ENCODE measurements at places on chromosomes 6 and 20.

DNA sequence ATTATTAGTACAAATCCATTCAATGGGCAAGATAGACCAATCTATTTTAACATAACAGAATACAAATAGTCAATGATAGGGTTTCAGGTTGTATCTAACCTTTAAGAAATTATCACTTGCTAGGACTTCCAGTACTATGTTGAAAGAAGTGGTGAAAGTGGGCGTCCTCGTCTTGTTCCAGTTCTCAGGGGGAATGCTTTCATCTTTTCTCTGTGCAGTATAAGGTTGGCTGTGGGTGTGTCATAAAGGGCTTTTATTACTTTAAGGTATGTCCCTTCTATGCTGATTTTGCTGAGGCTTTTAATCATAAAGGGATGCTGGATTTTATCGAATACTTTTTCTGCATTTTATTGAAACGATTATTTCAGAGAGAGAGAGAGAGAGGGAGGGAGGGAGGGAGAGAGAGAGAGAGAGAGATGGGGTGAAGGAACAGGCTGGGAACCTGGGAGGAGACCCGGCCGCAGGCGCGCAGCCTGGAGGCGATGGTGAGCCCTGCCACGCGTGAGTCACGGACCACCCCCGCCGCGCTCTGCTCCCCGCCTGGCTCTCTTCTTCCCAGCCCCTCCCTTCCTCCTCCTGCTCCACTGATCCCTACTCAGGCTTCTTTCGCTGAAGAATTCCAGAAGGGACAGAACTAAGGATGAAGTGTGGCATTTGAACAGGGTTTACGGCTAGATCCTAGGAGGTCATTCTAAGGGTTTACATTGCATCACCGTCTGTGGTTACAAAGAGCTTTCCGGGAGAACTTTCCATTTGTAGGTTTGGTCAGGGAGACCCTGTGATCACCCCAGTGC, 45.5 kb upstream of the HLA-E start:
- DNase-seq = peak; percentile 12

GRCh38 chr6:65989676-65990075, 282.6 kb upstream of the EYS start:
- DNase-seq = no peak

DNA sequence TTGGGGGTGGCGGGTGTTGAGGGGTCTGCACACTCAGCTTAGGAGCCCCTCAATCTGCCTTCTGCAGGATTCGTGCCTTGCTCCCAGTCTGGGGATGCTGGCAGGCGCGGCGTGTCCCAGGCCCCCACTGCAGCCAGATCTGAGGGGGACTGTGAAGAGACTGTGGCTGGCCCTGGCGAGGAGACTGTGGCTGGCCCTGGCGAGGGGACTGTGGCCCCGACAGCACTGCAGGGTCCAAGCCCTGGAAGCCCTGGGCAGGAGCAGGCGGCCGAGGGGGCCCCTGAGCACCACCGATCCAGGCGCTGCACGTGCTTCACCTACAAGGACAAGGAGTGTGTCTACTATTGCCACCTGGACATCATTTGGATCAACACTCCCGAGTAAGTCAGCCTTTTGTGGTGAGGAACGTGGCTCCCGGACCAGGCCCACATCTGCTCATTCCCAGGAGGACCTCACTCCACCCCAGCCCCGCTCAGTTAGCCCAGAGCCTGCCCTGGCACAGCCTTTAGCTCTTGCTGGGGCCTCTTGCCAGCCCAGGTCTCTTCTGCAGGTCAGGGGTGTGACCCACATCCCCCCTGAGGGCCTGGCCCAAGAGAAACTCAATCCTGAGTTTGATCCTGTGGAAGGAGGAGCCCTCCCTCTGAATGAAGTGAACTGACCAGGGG, 1.1 kb downstream of the EDN3 start:
- DNase-seq = no peak

- DNase-seq = no peak
Measured at GRCh38 chr6:109204511-109204910, 109.2 kb downstream of the CEP57L1 start.

GRCh38 chr20:19557291-19557690, 200.8 kb upstream of the RIN2 start:
- DNase-seq = no peak

DNA sequence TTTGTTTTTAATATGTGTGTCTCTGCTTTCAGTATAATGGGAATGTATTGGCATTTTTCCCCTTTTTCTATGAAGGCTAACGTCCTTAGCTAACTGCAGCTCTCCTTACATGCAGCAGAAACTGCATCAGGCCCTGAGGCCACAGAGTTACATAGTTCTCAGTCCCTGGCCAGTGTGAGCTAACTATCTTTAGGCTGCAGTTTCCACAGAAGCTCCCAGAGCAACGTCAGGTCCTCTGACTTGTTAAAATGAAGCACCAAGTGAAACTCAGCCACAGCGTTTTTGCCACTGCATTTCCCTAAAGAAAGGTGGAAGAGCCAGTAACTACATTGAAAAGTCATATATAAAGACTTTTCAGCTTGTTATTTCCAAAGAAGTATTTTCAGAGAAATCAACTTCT, 244.7 kb downstream of the CBLN4 start:
- no peak for DNase-seq

GRCh38 chr6:153028963-153029362, 26.5 kb upstream of the MTRF1L start:
- no peak for DNase-seq

DNA sequence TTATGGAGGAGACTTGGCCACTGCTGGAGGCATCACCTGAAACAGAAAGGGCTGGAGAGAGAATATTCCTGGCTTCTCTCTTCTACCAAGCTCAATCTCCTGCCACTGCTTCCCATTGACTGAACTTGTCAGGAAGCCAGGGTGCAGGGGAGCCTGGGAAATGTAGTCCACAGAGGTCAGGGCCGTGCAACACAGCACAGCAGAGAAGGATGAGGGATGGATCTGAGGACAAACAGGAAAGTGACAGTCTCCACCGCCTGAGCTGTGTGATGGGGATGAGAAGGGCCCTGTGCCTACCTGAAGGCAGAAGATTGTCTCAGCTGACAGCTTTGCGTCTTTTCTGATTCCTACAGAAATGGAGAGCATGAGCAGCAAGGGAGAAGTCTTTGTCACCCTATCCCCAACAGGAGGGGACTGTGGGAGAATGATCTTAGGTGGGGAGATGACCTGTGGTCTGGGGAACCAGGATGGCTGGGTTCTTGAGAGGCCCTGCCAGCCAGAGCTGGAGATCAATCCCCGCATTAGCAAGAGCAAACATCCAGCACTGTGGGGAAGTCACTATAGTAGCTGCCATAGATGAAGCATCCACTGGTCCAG, 114.2 kb downstream of the SNX5 start:
- no peak for DNase-seq

DNA sequence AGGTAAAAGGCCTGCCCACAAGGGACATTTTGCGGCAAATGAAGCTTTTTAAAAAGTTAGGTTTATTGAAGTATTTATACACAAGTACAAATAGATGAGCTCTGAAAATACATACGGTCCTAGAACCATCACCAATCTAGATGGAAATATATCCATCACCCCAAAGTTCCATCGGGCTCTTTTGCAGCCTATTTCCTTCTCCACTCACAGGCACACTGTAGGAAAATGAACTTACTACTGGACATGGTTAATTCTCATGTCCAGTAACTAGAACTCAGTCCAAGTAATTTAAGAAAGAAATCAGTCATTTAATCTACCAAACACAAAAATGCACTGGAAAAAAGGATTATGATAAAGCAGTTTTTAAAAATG, 6.2 kb downstream of the PCNA start:
- DNase-seq = no peak

DNA sequence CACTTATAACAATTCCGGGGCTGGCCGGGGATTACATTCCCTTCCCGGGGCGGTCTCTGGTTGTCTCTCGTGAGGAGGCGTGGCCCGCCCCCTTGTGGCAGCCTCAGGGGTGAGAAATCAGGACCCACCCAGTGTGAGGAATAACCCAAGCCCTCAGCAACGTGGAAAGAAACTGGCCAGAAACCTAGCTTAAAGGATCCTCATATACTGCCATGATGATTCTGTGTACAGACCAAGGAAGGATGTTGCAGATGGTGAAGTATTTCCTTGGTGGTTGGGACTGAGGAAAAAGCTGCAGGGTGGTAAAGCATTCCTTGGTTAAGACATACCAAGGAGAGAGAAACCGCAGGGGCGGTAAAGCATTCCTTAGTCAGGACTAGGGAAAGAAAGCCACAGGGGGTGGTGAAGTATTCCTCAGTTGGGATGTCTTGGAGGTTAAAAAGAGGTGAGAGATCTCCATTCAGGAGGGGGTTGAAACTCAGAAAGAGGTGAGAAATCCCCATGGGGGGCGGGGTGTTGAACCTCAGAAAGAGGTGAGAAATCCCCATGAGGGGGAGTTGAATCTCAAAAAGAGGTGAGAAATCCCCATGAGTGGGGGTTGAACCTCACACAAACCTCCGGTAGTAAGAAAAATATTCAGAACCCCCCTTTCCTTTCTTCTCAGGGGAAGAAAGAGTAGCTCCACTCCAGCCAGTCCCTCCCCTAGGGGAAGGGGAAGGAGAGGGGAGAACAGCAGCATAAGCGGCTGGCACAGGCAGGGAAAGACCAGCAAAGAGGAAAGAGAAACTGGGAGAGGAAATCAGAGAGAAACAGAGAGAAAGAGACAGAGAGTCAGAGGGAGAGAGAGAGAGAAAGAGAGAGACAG, 238.1 kb downstream of the RNGTT start:
- DNase-seq = peak; percentile 93

DNA sequence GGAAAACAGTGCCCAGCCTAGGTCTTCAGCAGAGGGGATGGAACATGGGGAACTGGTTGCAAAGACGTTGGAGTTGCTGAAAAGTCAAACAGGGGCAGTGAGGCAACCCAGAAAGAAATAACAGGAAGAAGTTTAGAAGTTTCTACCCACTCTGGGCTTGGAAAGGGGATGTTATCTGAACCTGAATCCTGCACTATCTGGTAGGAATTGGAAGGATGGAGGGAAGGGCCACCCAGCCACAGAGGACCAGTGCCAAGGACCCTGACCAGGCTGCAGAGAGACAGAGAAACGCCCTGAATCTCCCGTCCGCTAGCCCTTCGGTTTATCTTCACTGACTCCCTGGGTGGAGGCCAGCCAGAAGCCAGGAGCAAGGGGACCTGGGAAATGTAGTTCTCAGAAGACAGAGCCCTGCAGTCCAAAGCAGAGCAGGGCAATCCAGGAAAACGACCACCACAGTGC, 217.3 kb upstream of the RREB1 start:
- no peak for DNase-seq

DNA sequence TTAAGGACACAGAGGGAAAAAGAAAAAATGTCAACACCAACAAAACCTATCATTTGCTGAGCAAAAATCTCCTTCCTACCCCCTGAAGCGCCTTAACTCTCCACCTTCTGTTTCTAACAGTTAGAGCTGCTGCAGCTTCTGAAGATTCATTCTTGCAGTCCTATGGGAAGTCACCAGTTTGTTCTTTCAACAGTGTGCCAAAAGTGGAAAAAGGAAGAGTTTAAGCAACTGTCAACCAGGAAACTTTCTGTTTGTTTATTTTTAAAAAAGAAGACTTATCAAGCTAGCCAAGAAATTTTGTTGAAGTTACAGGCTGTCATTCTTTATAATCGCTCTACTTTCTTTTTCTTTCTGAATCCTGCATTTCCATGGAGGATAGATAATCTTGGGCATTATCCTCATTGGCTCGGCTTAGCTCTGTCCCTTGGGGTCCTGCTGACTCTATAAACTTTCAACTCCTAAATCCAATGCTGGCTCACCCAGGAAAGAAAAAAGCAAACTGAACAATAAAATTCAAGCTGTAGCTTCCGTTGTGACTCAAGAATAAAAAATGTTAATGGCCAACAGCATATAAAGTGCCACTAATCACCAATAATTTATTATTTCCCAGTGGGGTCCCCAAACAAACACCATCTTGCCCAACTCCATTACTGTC, 172.8 kb upstream of the CITED2 start:
- DNase-seq = no peak

DNA sequence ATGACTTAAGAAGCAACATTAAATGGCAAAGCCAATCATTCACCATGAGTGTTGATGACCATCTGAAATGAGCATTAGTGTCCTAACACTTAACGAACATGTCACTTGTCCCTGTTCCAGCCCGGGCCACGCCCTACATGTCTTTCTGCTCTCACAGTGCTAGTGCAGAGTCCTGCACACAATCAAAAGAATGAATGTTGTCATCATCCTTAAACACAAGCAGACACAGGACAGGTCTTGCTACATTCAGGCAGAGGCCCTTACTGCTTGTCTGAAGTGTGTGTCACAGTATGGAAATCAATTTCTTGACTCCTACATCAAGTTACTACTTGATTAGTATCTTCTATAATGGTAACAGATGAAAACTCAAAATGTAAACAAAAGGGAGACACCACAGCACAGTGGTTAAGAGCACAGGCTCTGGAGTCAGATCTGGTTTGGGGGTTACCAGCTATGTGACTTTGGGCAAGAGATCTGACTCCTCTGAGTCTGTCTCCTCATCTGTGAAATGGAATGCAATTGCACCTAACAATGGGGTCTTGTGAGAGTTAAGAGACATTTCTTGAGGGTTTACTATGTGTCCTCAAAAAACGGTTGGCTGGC, 17.4 kb downstream of the UBE2V1 start:
- DNase-seq = no peak

- peak; percentile 38 for DNase-seq
Measured at GRCh38 chr6:11833626-11834592, 55.3 kb upstream of the ADTRP start.

DNA sequence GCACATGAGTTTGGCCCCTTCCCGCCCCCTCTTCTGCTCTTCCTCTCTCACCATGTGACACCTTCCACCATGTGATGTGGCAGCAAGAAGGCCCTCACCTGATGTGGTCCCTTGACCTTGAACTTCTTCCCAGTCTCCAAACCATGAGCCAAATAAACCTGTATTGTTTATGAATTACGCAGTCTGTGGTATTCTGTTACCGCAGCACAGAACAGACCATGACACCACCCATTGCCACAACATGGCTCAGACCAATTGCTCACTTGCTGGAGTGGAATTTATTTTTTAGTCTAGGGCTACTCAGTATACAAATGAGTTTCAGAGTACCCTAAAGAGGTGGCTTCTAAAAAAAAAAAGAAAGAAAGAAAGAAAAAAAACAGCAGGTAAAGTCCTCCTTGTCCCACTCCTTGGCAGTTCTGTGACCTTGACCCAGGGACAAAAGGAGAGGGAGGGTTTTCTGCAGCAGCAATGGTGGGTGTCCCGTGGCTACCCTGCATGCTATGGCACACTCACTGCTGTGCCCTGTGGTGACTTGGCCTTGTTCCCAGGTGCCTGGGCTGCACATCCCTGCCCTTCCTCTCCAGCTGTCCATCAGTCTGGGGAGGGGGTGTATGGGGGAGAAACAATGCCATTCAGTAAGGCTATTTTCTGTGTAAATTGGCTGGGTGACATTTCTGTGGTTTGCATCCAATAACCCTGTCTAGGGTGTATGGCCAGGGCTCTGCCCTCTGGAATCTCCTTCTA, 5.4 kb upstream of the VSX1 start:
- no peak for DNase-seq

All from fibroblast of skin of right biceps (primary cell).